ENCODE measurements at places on chromosomes 11 and 22.

GRCh38 chr11:20566591-20567434 lies 32.6 kb upstream of the SLC6A5 start:
- no peak for DNase-seq

- no peak for DNase-seq
Measured at GRCh38 chr22:19051381-19052072, 70.7 kb downstream of the DGCR2 start.

- no peak for DNase-seq
Measured at GRCh38 chr11:118908901-118909618, 16.7 kb downstream of the BCL9L start.

GRCh38 chr11:35343033-35343598 lies 76.2 kb downstream of the SLC1A2 start:
- no peak for DNase-seq

- DNase-seq = peak; percentile 42
Measured at GRCh38 chr11:266676-267439, 11.3 kb upstream of the NLRP6 start.

- DNase-seq = no peak
Measured at GRCh38 chr11:17805873-17806272, 71.3 kb downstream of the KCNC1 start.

DNA sequence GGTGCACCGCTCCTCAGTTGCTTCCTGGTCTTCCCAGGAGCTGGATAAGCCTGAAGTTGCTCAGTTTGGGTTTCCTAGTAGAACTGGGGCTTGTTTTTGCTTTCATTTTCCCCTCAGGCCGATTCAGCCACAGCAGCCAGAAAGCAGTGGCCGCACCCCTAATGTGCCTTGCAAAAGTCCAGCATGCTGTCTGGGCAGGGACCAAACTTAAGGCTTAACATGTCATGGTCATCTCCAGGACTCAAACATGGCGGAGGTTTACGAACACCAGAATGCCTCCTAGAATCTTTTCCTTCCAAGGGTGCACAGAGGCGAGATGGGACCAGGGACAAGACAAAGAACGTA lies 2.5 kb downstream of the GNG3 start:
- DNase-seq = no peak

DNA sequence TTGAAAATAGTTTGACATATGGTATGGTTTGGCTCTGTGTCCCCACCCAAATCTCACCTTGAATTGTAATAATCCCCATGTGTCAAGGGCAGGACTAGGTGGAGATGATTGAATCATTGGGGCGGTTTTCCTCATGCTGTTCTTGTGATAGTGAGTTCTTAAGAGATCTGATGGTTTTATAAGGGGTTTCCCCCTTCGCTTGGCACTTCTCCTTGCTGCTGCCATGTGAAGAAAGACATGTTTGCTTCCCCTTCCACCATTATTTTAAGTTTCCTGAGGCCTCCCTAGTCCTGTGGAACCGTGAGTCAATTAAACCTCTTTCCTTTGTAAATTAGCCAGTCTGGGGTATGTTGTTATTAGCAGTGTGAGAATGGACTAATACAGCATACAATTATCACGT lies 7.7 kb downstream of the KCTD21 start:
- DNase-seq = no peak

GRCh38 chr11:110512026-110512425 lies 82.3 kb downstream of the FDX1 start:
- DNase-seq = no peak

GRCh38 chr22:24434471-24435322 lies 7.3 kb downstream of the ADORA2A start:
- DNase-seq = peak; percentile 78

- DNase-seq = no peak
Measured at GRCh38 chr11:132056689-132057088, 686.3 kb downstream of the NTM start.

- no peak for DNase-seq
Measured at GRCh38 chr22:20408891-20409290, 14.9 kb downstream of the ZNF74 start.

GRCh38 chr11:63573881-63574855 lies 11.0 kb upstream of the PLAAT2 start:
- no peak for DNase-seq

GRCh38 chr11:10418259-10418949 lies 36.7 kb upstream of the AMPD3 start:
- DNase-seq = no peak

DNA sequence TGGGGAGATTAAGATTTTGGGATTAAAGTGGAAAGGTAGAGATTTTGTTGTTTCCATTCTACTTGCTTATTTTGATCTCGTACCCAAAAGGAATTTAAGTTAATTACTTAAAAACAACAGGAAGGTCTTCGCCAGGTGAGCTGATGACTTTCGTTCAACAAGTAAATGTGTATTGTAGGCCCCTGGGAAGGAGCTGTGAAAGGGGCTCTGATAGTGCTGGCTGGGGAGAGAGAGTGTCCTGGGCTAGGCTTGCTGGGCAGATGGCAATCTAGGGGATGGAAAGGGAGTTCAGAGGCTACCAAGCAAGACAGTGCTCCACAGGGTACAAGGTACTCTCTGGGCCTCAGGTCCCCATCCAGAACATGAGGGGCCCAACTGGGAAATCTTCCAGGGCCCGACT lies 189.4 kb downstream of the CEP164 start:
- no peak for DNase-seq

GRCh38 chr22:44293876-44294275 lies 18.9 kb downstream of the SHISAL1 start:
- no peak for DNase-seq

GRCh38 chr11:123173040-123173855 lies 21.8 kb downstream of the CLMP start:
- DNase-seq = no peak

- no peak for DNase-seq
Measured at GRCh38 chr11:124535552-124536232, 7.8 kb downstream of the OR8B12 start.

DNA sequence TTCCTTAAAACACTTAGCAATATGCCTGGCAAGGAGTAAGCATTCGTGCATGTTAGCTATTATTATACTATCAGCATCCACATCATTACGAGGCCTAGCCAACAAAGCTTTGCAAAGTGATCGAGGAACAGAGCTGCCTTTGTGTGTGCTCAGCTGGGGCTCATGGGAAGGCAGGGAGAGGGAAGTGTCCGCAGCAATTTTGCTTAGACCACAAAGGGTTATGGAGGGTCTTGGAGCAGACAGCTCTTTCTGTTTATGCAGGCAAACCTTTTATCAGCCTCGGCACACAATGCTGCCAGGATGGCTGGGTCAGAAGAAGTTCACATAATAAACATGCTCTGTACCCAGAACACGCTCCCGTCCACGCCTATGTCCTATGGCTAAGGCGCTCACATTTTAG lies 10.9 kb upstream of the DKK3 start:
- DNase-seq = no peak

DNA sequence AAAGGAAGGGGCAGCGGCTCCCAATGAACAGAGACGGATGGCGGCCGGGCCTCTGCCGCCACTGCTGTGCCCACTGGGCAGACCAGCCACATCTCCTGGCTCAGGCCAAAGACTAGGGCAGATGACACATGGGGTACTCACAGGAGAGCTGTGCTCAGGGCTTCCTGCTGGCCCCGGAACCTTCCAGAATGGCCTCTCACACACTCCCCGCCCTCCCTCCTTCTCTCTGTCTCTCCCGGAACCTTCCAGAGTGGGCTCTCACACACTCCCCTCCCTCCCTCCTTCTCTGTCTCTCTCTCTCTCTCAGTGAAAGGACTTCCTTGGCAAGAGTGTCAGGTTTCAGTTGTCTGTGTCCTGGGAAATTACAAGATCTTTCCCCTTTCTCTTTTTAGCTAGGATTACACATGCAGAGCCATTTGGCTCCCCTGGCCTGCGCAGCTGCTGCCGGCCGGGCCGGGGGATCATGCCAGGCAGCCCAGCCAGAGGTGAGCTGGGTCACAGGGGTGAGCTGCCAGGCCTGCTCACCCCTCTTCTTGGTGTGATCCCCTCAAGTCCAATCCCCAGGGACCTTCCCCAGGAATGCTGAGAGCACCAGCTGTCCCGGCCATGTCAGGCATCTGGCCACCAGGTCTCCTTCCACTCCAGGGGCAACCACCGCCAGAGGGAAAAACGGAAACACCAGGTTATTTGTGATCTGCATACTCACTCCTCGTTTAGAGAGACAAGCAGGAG lies 45.3 kb upstream of the ADA2 start:
- DNase-seq = no peak

- DNase-seq = no peak
Measured at GRCh38 chr11:105492010-105492409, 117.9 kb upstream of the GRIA4 start.

GRCh38 chr11:84497981-84498411 lies 1129.1 kb downstream of the DLG2 start:
- DNase-seq = no peak

GRCh38 chr11:128924104-128924503 lies 18.6 kb downstream of the TP53AIP1 start:
- DNase-seq = no peak

DNA sequence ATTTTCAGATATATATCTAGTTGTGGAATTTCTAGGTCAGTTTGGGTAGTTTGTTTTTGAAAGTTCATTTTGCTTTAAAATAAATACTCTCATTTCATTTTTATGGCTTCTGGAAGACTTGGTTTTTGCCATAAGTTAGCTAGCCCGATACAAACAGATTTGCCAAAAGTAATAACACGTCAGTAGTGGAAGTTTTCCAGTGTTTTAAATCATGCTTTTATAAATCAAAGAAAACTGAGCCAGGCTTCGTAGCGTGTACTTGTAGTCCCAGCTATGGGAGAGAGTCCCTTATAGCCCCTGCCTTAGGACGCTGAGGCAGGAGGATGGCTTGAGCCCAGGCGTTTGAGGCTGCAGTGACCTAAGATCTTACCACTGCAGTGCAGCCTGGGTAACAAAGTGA lies 21.7 kb upstream of the MICALL1 start:
- no peak for DNase-seq

GRCh38 chr11:126601550-126602215 lies 246.2 kb downstream of the ST3GAL4 start:
- no peak for DNase-seq

DNA sequence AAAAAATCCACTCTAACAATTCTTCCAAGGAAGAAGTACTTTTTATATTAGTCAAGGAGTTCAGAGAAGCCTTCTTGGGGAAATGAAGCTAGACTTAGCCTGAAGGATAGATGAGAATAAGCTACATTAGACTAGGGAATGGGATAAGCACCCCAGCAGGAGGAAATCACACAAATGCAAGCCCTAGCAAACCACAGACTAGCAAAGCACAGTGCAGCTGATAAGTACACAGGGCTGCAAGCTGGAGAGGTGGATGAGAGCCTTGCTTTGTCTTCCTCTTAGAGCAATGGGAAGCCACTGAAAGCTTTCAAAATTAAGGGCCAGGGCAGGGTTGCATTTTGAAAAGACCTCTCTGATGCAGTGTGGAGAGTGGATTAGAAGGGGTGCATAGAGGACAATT lies 946.2 kb downstream of the LRRC4C start:
- no peak for DNase-seq

- DNase-seq = no peak
Measured at GRCh38 chr11:14237444-14237961, 121.5 kb downstream of the RRAS2 start.

- no peak for DNase-seq
Measured at GRCh38 chr11:2931420-2931746, 2.2 kb upstream of the PHLDA2 start.

- DNase-seq = no peak
Measured at GRCh38 chr11:27304514-27304913, 58.5 kb downstream of the CCDC34 start.
